Left hindlimb (tissue), 1 donor: ENCODE measurements at places on chromosomes 1 and 21.

DNA sequence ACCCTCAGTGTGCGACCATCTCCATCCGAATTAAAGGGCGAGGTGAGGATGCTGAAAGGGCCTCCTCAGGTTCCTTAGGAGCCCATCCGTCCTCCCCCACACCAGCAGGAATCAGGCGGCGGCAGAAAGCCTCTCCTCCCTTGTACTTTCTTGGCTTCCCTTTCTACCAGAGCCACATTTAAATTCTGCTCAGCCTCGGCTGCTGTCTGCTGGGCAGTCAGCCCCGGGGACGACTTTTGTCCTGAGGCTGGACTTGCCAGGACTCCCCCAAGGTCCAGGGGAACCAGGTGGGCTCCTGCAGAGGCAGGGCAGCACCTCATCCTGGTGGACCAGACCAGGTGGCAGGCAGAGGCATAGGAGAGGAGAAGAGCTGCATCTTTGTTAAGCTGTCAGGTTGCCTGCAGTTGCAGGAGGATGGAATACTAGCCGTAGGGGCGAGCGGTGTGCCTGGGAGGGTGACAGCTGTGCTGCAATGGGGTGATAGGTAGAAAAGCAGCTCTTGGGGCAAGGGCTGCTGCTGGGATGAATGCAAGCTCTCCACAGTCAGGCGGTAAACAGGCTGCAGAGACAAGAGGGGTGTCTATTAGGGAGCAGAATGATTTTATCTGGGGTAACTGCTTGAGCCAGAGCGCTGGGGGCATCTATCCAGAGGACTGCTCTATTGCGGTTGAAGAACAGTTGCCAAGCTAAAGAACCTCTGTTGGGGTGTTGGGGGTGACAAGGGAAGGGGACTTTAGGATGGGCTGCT lies 46.2 kb upstream of the WASF2 start:
- DNase-seq: no peak

DNA sequence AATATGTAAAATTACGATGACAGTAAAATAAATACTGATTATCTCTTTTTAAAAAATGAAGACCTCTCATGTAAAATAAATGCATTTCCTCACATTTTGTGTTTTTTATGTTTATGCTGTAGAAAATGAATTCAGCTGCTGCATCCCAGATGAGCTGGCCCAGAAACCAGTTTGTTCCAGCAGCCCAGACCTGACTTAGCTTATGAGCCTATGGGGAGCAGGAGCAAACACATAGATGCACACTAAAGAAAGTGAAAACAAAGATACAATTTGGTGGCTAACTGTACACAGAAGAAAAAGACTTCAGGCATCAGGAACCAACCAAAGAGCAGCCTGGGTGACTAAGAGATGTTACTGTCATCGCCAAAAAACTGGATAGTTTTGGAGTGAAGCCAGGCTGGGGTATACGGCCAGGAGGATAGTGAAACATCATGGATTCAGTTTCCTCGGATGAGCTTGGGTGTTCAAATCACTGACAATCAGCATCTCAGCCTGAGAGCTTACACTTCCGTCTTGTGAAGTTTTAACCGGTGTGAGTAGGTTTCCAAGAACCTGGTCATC lies 113.9 kb upstream of the BACE2 start:
- DNase-seq: no peak

DNA sequence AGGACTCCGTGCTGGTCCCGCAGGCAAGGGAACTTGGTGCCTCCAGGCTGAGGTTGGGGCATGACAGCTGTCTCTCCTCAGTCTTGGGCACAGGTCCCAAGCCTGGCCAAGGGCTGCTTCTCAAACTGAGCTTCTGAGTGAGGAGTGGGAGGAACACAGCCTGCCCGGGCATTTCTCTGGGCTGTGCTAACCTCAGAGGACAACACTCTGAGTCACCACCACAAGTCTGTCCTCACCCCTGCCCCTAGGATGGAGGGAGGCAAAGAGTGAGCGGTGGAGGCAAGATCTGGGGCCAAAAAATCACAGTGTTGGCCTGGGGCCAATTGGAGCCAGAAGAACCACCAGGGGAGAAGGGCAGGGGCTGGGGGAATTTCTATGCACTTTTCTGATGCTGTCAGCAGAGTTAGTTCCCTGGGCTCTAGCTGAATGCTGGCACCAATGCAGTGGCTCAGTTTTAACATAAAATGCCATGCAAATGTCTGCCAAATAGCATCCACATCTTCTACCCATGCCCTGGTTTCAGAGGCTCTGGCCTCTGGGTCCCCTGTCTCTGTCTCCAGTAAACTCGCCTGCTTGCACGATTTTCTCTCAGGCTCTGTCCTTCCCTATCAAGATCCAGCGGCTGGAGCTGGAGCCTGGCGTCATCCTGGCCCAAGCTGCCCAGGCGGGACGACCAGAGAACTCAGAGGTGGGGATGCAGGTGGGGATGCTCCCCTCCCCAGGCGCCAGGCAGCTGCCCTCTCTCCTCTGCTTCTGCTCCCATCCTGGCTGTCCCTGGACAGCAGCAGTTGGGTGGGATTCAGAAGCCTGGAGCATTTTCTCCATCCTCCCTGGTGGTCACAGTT lies 11.0 kb upstream of the CDK18 start:
- peak; percentile 54 for DNase-seq

GRCh38 chr1:17569200-17570139 lies 30.0 kb downstream of the ARHGEF10L start:
- DNase-seq: peak; percentile 91

DNA sequence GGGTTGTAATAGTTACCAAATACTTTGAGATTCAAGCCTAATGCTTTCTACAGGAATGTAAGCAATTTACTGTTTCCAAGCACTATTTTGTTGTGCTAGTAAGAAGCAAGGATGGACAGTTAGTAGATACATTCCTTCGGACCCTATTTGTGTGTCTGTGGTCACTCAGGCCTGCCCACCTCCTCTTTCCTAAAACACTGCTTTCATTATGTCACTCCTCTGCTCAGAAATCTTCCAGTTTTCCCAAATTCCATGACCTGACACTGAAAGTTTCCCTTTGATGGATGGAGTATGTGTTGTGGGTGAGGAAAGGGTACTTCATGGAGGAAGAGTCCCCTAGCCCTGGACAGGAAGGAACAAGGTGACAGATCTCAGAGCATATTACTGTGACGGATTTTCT lies 141.1 kb downstream of the DISP1 start:
- DNase-seq: no peak

DNA sequence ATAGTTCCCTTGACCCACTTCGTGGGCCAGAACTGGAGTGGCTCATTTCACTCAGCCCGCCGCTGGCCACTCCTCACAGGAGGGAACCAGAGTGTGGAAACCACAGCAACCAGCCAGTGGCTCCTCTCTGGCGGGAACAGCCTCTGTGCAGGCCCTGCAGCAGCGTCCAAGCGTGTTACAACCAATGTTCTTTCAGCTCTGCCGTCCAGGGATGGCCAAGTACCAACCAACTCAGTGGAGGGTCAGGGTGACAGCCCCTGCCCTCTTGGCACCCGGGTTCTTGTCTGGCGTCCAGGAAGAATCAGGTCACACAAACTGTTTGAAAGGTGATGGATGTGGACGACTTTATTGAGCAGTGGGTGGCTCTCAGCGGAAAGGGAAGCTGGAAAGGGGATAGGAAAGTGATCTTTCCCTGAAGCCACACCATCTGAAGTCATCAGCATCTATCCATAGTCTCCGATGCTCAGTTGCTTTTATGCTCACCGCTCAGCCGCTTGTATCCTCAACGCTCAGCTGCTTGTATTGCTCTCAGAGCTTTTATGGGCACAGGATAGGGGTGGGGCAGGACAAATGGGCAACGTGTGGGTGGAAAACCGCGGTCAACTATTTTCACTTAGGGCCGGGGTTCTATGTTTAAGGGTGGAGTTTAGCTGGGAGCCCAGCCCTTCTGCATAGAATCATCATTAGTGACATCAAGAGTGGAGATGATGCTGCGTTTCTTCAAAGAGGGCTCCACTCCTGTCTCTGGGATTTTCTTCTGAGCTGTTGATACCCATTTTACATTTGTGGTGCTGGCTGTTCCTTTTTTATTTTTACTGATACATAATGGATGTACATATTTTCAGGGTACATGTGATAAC lies 250.2 kb downstream of the RRAGC start:
- DNase-seq: no peak

DNA sequence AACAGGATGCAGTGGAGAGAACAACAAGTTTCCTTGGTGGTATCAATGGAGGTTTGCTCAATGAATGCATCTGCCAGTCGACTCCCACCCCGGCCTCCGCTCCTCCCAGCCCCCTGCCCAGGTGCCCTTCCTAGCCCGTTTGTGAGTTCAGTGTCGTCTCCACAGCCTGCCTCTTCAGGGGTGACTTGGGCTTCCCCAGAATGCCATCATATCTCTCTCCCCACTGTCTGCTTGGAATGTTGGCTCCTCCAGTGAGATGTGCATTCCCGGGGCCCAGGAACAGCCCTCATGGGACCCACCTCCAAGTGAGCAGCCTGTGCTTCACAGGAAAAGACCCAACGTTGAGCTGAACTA lies 30.5 kb downstream of the MATN1 start:
- DNase-seq: peak; percentile 19

GRCh38 chr1:9905010-9905409 lies 5.1 kb downstream of the CTNNBIP1 start:
- no peak for DNase-seq

DNA sequence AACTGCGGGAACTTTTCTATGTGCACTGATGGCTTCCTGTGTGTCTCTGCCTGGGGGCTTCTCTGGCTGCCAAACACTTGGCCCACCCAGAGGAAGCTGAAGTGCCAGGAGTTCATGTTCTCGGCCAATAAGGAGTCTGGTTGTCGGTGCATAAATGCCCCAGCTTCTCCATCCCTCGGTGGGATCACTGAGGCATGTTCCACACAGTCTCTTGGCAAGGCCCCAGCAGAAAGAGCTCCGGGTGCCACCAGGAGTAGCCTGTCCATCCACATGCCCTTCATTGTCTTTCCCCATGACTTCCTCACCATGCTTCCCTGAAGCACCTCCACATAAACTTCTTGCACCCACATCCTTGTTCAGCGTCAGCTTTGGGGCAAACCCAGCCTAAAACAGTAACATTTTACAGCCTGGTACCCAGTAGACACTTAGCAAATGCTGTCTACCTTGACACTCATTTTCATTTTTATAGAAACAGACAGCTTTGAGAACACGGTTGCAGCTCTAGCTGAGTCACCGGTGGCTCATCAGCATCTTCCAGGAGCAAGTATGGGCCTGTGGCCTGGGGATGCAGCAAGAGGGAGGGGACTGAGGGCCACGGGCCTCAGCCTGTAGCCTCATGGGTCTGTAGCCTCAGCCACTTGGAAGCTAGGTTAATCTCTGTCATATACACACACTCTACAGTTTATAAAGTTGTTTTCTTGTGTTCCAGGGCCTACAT lies 14.8 kb upstream of the CDCP2 start:
- DNase-seq: no peak

GRCh38 chr1:96233422-96233821 lies 488.2 kb upstream of the PTBP2 start:
- DNase-seq: no peak

GRCh38 chr21:33021667-33022066 lies 4.1 kb upstream of the OLIG2 start:
- no peak for DNase-seq

GRCh38 chr21:42991992-42992740 lies 17.8 kb downstream of the PKNOX1 start:
- DNase-seq: peak; percentile 66

DNA sequence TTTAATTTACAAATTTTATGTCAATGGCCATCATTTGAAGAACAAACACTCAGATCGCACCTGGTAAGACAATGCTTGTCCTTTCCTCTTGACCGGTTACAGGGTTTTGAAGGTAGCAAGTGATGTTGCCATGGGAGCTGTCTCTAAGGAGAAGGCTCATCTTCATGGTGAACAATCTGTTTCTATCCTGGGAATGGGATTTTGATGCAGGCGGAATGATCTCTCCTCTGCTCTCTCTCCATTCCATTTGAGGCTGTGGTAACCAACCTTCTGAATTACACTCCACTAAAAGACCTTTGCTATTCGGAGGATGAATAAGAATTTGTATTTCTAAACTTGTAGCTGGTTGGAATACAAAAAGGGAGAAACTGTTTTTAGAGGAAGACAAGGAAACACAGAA lies 57.9 kb upstream of the SLC5A9 start:
- no peak for DNase-seq

DNA sequence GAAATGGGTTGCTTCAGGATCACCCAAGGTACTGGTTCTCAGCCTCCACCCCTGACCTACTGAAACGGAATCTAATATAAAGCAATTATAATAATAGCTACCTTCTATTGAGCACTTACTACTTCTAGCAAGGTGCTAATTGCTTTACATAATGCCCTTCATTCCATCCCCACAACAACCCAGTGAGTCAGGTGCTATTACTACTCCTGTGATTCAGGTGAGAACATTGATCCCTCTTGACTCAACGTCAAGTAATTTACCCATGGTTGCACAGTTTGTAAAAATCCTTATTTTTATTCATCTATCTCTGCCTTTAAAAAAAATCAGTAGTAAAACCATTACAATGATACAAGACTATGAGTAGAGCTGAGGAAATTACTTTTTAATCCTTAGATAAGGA lies 85.2 kb downstream of the UCHL5 start:
- no peak for DNase-seq
